ENCODE measurements at places on chromosomes 6 and 20. TPM values are rescaled to one million over a fixed set of nuclear protein-coding genes. Genes with fewer than 3 reads are reported as not detected.

DNA sequence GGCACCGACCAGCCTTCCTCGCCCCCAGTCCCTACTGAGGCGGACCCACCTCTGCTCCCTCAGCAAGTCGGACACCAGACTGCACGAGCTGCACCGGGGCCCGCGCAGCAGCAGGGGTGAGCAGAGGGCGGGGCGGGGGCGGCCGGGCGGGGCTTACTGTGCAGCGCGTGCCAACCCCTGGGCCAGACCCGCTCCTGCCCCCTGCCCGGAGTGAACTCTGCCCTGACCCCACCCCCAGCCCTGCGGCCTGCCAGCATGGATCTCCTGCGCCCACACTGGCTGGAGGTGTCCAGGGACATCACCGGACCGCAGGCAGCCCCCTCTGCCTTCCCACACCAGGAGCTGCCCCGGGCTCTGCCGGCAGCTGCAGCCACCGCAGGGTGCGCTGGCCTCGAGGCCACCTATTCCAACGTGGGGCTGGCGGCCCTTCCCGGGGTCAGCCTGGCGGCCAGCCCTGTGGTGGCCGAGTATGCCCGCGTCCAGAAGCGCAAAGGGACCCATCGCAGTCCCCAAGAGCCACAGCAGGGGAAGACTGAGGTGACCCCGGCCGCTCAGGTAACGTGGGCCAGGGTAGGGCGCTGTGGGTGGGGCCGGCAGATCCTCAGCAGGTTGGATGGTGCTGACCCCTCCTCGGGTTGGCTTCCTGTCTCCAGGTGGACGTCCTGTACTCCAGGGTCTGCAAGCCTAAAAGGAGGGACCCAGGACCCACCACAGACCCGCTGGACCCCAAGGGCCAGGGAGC is 1.5 kb upstream of the SLC2A4RG start:
- peak; percentile 76 for DNase-seq

DNA sequence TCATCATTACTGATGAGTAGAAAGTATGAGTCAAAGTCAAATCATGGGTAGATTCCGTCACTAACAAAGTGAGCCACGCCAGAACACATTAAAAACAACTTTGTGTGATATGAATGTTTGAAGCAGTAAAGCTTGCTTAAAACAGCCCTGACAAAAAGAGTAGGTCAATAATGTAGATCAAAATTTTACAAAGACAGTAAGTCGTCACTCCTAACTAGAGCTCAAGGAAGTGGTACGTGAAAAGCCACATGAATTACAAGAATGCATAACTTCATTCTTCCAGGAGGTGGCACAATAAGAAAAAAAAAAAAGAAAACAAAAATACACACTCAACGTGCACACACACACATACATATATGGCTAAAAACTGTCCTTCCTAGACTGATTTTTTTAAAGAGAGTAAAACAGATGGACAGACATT is 69.9 kb downstream of the HACE1 start:
- no peak for DNase-seq

- DNase-seq, result peak; percentile 56
These were observed 24.1 kb upstream of the ROS1 start for GRCh38 chr6:117449549-117450439.

GRCh38 chr6:131519670-131520436 is 53.2 kb upstream of the ARG1 start:
- no peak for DNase-seq

- DNase-seq, result peak; percentile 71
These were observed at the start of gene SLC44A4 for GRCh38 chr6:31878726-31879125. Gene SLC44A4, minus strand, starts transcription at chr6:31878997. Its CDS starts 17 bp downstream, at chr6:31878980.

- DNase-seq, result no peak
These were observed 343.0 kb downstream of the CD83 start for GRCh38 chr6:14460556-14460955.

DNA sequence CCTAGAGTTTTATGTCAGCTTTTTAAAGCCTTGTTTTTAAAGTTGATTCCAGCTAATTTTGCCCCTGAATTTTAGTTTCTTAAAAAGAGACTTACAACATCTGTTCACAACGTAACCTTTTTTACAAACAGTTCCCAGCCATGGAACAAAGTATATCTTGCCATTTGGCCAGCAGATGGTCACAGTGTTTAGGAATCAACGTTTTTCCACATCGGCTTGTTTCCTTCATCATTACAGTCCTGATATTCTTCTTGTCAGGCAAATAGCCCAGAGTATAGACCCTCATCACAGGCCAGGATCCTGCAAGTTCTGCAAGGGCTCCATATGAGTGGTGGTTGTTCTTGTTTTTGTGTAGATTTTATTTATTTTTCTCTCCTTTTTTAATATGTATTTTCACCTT is 341.7 kb upstream of the HTR1E start:
- DNase-seq, result no peak

DNA sequence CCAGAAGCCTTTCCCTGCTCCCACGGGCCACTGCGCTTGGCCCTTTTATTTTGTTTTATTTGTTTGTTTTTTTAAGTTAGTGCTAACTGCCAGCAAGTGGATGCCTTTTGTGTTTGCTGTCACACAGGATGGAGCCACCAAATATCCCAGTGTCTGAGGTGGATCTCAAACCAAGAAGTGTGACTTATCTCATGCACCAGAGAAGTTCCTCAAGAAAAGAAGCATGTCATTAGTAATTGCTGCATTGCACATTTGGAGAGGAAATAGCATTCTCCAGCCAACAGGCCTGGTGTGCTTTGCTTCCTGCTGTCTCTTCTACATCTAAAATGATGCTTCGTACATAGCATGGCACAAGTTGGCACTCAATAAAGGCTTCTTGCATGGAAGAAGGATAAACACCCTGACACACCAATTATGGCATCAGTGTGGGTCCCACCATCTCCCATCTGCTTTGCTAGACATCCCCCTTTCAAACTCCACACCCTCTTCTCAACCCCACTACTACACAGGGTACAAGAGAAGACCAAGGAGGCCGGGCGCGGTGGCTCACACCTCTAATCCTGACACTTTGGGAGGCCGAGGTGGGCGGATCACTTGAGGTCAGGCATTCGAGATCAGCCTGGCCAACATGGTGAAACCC is 1.9 kb upstream of the ATP9A start:
- no peak for DNase-seq

DNA sequence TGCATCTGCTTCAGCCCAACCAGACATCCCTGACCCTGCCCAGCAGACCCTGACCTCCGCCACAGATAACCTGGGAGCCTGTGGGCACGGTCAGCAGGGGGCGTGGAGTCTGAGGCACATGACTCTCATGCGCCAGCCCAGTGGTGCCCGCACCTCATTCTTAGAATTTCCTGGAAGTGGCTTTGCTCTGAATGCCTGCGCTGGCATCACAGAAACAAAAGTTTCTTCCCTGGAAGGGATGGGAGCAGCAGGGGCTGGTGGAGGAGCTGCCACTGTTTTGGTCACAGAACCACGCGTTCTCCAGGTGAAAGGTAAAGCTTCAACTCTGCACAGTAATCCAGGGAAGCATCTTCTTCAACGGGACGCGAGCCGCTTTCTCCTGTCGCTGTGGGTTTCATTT is 67.9 kb upstream of the DUSP22 start:
- no peak for DNase-seq

DNA sequence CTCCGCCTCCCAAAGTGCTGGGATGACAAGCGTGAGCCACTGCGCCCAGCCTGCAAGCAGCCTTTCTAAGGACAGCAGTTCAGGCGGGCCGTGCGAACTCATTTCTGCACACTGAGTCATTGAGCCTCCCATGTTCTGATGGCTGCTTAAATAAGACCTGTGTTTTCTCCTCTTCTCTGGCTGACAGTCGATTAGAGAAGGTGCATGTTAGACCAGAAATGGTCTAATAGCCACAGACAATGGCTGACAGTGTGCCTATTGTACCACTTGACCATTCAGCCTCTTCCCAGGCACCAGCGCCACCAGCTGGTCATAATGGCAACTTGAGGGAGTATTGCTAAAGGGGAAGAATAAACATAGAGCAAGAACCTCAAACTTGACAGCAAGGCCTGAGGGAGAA is 6.2 kb downstream of the CST11 start:
- DNase-seq, result peak; percentile 88

GRCh38 chr20:346640-347316 is at the start of gene NRSN2:
Gene NRSN2, plus strand, starts transcription at chr20:347111. Its CDS starts 2,533 bp downstream, at chr20:349644.
- no peak for DNase-seq

- no peak for DNase-seq
These were observed 221.0 kb upstream of the PDE10A start for GRCh38 chr6:165883851-165884640.

DNA sequence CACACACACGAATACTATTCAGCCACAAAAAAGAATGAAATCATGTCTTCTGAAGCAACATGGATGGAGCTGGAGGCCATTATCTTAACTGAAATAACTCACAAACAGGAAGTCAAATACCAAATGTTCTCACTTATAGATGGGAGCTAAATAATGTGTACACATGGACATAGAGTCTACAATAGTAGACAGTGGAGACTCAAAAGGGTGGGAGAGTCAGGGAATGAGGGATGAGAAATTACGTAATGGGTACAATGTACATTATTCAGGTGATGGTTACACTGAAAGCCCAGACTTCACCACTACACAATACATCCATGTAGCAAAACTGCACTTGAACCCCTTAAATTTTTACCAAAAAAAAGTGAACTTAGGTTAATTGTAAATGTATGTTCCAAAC is 160.4 kb downstream of the TASP1 start:
- no peak for DNase-seq

GRCh38 chr6:158078320-158078719 is 89.7 kb downstream of the SERAC1 start:
- no peak for DNase-seq

- DNase-seq, result no peak
These were observed 30.4 kb downstream of the SLC17A1 start for GRCh38 chr6:25801436-25801835.

- DNase-seq, result no peak
These were observed 34.9 kb downstream of the ASCC3 start for GRCh38 chr6:100846276-100846675.

- DNase-seq, result no peak
These were observed 11.5 kb downstream of the SLC2A10 start for GRCh38 chr20:46720776-46721425.

- no peak for DNase-seq
These were observed 6.1 kb downstream of the RIN2 start for GRCh38 chr20:19764207-19764606.

GRCh38 chr6:103862297-103862696 is 997.4 kb downstream of the HACE1 start:
- DNase-seq, result no peak

GRCh38 chr6:110545081-110545872 is 68.9 kb upstream of the SLC22A16 start:
- no peak for DNase-seq

DNA sequence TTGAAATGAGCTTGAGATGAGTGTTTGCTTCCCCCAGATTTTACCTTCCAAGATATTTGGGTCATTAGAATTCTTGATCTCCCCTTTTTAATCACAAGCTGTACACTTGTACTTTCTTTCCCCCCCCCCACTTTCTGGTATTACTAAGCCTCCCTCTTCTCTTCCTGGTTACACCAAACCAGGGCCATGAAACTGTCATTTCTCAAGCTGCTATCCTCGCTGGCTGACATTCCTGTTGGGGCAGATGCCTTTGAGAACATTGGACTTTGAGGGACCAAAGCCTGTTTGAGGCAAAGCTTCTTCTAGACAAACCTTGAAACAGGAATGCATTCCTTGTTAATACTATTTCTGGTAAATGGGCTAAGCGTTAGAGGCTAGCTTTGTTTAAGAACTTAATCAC is 32.3 kb upstream of the MAP3K7 start:
- DNase-seq, result no peak

GRCh38 chr6:24064106-24064505 is 61.9 kb upstream of the NRSN1 start:
- no peak for DNase-seq

DNA sequence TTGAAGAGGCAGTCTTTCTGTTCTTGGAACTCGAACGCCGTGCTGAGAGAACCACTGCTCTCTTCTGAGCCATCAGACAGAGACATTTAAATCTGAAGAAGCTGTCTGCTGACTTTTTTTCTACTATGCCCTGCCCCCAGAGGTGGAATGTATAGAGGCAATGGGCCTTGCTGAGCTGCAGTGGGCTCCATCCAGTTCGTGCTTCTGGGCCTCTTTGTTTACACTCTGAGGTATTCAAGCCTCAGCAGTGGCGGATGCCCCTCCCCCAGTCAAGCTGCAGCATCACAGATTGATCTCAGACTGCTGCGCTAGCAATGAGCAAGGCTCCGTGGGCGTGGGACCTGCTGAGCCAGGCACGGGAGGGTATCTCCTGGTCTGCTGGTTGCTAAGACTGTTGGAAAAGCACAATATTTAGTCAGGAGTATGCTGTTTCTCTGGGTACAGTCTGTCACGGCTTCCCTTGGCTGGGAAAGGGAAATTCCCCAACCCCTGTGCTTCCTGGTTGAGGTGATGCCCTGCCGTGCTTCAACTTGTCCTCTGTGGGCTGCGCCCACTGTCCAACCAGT is 526.8 kb downstream of the CD109 start:
- peak; percentile 29 for DNase-seq

Gene VIP
- total RNA-seq, result not detected

Gene EPPIN
- total RNA-seq, result not detected

Gene FOXQ1
- total RNA-seq, result not detected

Gene SIRPD
- not detected for total RNA-seq

Gene HAO1
- not detected for total RNA-seq

Gene METTL24
- 0.44 TPM for total RNA-seq

Gene LY86
- total RNA-seq, result not detected

Gene SYCP2
- total RNA-seq, result 0.69 TPM

Gene EFCAB8
- 0.20 TPM for total RNA-seq

Gene LRRC1
- total RNA-seq, result 16.2 TPM

Gene NFKBIL1
- 11.2 TPM for total RNA-seq

Gene OR2J3
- not detected for total RNA-seq

Gene FRK
- total RNA-seq, result 0.24 TPM

Gene ABCF1
- 123 TPM for total RNA-seq

Gene PAX1
- not detected for total RNA-seq
